ENCODE measurements at places on chromosomes 4 and X. TPM values are rescaled to one million over a fixed set of nuclear protein-coding genes. Genes with fewer than 3 reads are reported as not detected.
A peak's percentile ranks its signal among the peaks of the same experiment; 100 is the strongest.

- no peak for DNase-seq
Measured at GRCh38 chr4:25551605-25552004, 104.0 kb upstream of the SLC34A2 start.

DNA sequence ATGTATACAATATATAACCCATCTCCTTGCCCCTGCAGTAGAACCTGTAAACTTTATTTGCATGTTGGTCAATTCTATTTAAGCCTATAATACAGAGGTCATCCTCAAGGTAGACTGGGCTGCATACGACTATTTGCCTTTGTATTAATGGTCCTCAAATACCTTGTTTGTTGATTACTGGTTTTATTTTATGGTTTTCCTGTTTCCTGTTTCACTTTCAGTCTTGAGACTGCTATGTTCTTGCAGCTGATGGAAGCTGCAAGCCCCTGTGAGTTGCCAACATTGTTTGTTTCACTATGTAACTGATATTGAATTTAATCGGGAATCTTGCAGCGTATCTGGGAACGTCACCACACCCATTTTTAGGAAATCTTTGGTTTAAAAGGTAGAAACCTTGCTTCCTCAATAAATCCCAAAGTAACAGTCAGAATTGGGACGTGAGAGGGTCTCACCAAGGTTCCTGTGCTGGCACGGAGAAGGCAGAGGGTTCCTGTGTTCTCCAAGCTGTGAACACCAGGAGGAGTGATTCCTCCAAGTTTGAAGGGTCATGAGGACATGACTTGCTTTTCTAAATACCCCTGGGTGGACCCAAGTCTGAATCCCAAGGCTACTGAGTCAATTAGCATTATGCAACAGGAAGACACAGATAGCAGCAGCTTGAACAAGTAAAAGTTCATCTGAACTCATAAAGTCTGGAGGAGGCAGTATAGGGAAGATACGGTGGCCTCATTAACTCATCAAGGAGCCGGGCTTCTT lies 110.6 kb upstream of the PNPLA4 start:
- no peak for DNase-seq

DNA sequence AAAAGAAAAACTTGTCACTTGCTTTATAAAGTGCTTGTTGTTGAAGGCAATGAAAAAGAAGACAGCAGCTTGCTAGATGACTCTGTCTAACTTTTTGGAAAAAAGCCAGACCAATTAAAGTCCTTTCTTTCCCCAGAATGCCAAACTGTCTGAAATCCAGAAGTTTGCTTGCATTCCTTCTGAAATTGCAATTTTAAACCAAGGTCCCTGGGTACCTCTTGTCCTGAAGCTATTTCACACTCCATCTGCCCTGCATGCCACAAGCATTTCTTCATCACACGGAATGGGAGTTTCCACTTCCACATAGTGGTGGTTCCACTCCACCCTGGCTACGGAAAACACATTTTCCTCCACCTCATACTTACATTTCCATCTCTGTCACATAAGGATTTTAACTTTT lies 101.0 kb downstream of the PAPSS1 start:
- no peak for DNase-seq

GRCh38 chr4:151809716-151810115 lies 48.9 kb upstream of the GATB start:
- DNase-seq: no peak

GRCh38 chr4:175635546-175635945 lies 176.5 kb downstream of the GPM6A start:
- no peak for DNase-seq

- DNase-seq: no peak
Measured at GRCh38 chr4:87103691-87104187, 116.7 kb downstream of the KLHL8 start.

- no peak for DNase-seq
Measured at GRCh38 chr4:122331195-122331594, 47.6 kb upstream of the ADAD1 start.

GRCh38 chr4:5732158-5732557 lies 21.2 kb downstream of the EVC start:
- no peak for DNase-seq

- DNase-seq: no peak
Measured at GRCh38 chr4:89992744-89993143, 98.1 kb downstream of the MMRN1 start.

GRCh38 chrX:16826207-16826606 lies 39.9 kb downstream of the TXLNG start:
- no peak for DNase-seq

DNA sequence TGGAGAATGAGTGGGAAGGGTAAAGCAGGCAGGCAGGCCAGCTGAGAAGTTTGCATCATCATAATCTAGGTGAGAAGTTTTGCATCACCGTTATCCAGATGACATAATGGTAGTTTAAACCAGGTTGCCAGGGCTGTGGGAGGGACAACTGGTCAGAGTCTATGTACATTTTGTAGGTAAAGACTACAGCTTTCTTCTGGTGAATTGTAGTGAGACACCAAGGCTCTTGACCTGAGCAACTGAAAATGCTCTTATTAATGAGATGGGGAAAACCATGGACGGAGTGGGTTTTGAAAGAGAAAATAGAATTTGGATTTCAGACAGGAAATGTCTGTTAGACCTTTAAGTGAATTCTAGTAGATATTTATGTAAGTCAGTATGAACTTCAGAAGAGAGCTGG lies 76.0 kb upstream of the VEGFC start:
- DNase-seq: no peak

GRCh38 chr4:118727360-118727759 lies 42.2 kb downstream of the METTL14 start:
- DNase-seq: no peak

DNA sequence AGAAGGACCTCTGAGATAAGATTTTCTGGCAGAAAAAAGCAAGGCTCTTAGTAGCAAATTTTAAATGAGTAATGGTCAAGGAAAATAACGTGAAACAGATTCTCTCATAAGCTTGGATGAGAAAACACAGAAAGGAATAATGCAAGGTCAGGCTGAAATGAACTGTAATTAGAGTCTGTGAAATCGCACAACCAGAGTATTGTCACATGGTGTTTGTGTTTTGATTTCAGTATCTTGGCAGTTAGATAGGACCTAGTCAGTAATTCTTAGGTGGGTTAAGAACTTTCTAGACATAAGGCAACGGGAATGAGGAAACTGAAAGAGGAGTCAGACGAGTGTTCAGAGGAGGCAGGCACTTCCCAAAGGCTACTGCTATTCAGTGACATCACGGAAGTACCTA lies 34.6 kb downstream of the LIMCH1 start:
- peak; percentile 35 for DNase-seq

GRCh38 chrX:148049441-148049840 lies 68.3 kb downstream of the FMR1NB start:
- DNase-seq: no peak

The FDCSP gene
- 1.5 TPM for polyA plus RNA-seq

The RASSF6 gene
- not detected for polyA plus RNA-seq

The CPZ gene
- 8.6 TPM for polyA plus RNA-seq

All from forelimb muscle (tissue), 1 donor.